ENCODE measurements at places on chromosomes 2 and 18. TPM values are rescaled to one million over a fixed set of nuclear protein-coding genes. Genes with fewer than 3 reads are reported as not detected.

NPPC gene
- 0.23 TPM for polyA plus RNA-seq

SULT1C2 gene
- polyA plus RNA-seq = 0.06 TPM

GPR35 gene
- polyA plus RNA-seq = 0.27 TPM

CFAP65 gene
- not detected for polyA plus RNA-seq

ABHD1 gene
- polyA plus RNA-seq = 0.86 TPM

RESP18 gene
- polyA plus RNA-seq = not detected

OSR1 gene
- 3.9 TPM for polyA plus RNA-seq
